Right renal cortex interstitium (tissue), 3 donors: ENCODE measurements at places on chromosomes 4 and X. TPM values are rescaled to one million over a fixed set of nuclear protein-coding genes. Genes with fewer than 3 reads are reported as not detected.

- no peak for DNase-seq
Measured at GRCh38 chrX:6890544-6891261, 256.8 kb upstream of the STS start.

DNA sequence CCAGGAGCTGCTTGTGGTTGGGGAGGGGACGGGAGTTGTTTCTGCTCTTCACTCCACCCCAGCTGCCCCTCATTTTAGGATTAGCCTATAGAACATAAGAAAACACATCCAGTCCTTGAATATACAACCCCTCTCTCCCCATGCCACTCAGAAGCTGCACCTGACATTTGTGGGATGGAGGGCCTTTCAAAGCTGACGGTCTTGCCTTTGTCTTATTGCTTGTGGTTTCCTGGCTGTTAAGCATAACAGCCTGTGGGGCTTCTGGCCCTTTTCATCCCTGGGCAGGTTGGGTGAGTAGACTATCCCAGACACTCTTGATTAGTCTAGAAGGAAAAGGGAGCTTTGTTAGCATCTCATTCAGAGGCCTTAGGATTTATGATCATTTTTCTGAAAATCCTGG, 407.6 kb upstream of the BOD1L1 start:
- DNase-seq, result no peak

DNA sequence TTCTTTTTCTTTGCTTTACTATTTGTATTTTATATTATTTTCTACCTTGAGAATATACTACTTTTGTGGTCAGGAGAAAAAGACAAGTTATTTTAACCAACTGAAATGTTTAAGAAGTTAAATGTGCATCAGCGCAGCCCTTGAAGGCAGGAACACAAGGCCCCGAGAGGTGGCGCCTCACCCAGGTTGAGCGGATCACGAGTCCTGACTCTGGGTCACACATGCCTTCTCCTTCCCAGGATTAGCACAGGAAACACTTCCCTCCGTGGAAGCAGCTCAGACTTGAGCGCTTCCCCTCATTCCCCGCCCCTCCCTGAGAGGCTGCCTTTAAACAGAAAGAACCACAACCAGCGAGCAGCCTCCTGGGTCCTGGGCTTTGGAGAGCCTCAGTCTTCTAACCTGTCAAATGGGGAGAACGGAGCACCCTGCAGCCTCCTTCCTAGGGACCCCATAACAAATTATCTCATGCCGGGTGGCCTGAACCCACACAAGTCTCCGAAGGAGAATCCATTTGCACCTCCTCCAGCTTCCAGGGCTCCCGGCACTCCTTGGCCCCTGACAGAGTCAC, 217.6 kb downstream of the AFAP1 start:
- DNase-seq, result no peak

DNA sequence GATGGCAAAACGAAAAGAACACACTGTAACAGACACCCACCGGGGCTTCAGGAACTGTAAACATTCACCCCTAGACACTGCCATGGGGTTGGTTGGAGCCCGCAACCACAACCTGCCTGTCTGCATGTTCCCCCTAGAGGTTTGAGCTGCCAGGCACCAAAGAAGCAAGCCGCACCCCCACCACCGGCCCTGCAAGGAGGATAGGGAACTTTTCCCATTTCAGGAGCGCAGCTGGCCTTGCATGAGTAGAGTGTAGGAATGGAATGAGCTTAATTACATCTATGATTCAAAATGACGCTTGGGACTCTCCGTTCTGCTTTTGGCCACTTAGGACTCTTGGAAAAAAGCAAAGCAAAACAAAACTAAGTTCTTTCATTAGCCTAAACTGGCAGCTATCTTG, 243.6 kb upstream of the CTSO start:
- no peak for DNase-seq

GRCh38 chrX:71814123-71814912, 51.2 kb downstream of the CXorf49B start:
- no peak for DNase-seq

- DNase-seq, result no peak
Measured at GRCh38 chr4:164734484-164734883, 19.4 kb upstream of the SMIM31 start.

GRCh38 chr4:176845636-176846035, 52.9 kb upstream of the VEGFC start:
- DNase-seq, result no peak

GRCh38 chrX:123731258-123731986, 1.4 kb downstream of the THOC2 start:
- DNase-seq, result no peak

- DNase-seq, result no peak
Measured at GRCh38 chr4:185265942-185266341, 56.5 kb downstream of the SNX25 start.

DNA sequence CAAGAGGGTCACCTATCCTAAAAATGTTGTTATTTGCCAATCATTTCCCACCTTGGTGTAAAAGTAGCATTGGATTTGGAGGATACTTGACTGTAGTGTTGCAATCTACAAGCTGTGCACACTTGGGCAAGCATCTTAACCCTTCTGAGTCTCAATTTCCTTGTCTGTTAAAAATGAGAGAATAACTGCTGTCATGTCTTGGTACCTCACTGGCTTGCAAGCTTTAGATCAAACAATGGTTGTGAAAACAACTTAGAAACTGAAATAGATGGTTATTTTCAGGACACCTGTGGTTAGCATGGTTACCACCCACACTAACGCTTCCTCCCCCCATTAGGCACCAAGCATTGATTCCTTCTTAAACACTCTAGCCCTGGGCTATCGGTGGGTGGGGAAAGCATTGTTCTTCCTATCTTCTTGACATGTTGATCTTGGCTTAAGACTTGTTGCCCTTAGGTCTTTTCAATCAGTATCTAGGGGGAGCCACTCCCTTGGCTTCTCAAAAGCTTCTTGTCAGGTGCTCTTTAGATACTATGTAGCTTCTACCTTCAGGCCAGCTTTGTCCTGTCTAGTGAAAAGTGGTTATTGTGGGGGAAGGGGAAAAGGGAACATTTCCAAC, 10.6 kb upstream of the AMOT start:
- DNase-seq, result no peak

DNA sequence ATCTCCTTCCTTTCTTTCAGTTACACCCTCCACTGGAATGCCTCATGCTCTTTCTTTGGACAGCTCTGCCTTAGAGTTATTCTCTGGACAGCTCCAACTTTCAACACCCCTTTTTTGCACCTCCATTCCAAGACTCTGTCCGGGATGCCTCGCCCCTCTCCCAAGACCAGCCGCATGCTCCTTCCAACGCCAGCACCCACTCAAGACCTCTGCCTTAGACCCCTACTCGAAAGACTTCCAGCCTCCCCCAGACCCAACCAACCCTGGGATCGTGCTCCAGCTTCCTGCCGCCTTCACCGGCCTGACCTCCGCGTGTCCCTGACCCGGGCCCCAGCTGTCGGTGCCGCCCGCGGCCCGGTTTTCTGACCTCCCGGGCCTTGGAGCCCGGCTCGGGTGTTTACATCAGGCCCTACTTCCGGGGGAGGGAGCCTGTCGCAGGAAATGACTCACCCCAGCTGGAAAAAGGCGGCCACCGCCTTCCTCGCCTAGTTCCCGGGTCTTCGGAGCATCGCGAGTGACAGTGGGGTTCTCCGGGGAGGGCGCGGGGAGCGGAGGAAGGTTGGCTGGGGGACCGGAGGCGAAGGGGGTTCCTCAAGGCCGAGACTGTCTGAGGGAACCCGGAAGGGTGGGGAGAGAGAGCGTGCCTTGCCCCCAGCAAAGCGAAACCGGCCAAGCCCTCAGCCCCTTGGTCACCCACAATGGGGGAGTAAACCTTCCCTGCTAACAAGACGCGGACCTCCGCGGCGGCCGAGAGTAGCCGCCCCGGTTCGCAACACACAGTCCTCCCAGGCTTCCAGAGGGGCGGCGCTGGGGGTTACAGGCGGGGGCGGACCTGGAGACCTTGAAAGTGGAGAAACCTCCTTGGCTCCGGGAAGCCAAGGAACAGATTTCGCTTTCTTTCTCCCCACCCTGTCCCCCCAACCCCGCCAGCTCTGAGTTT, at the start of gene WDR45:
WDR45 (minus strand) TSS at position 399 of the 940 bp plus-strand sequence. CDS start 1,792 bp downstream, outside the sequence.
- no peak for DNase-seq

DNA sequence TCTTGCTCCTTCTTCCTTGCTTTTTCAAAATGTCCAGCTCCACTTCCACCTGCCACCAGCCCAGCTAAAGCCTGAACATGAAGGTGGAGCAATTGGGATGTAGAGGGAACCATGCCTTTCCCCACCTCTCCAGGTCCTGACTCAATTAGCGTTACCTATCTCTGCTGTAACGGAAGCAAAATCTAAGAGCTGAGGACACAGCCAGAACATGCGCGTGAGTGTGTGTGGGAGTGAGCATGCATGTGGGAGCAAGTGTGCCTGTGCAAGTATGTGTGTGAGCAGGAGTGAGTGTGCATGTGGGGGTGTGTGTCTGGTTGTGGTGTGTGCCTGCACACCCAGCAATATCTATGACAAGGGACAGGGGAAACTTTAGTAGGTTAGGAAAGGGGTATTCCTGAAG, 364.5 kb downstream of the MID1IP1 start:
- no peak for DNase-seq

DNA sequence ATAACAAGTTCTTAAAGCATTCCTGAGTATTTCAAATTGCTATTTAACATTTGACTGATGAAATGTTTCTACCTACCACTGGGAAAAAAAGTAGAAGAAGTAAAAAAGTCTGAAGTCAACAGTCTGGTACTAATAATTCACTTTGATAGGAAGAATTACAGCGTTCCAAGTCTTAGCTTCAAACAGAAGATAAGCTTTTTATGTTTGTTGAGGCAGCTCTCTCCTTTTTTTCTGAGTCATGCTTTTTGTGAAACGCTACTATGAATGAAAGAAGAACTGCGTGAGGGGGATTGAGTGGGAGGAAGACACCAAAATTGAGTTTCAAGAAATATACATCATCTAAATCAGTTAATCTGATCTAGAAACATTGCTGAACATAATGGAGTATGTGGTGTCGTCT, 13.0 kb upstream of the KDR start:
- no peak for DNase-seq

DNA sequence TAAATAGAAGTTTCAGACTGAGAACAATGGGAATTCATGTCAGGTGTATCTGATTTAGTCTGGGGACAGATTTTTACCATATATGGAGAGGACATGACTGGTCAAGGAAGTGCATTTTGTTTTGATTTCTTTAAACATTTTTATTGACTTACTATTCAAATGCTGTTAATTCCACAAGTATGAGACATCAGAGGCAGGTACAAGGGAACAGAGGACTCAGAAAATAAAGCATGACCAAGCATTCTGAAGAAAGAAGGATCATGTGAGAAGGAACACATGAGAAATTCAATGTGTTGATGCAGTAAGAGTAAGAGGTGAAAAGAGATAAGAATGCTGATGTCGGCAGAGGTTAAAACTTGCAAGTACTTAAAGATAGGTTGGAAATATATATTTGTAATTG, 1452.6 kb downstream of the PCDH7 start:
- no peak for DNase-seq

GRCh38 chrX:124548571-124548970, 202.2 kb downstream of the SH2D1A start:
- no peak for DNase-seq

GRCh38 chr4:175280153-175280552, 362.0 kb downstream of the ADAM29 start:
- DNase-seq, result no peak

- no peak for DNase-seq
Measured at GRCh38 chrX:8988446-8988845, 45.5 kb downstream of the FAM9B start.

DNA sequence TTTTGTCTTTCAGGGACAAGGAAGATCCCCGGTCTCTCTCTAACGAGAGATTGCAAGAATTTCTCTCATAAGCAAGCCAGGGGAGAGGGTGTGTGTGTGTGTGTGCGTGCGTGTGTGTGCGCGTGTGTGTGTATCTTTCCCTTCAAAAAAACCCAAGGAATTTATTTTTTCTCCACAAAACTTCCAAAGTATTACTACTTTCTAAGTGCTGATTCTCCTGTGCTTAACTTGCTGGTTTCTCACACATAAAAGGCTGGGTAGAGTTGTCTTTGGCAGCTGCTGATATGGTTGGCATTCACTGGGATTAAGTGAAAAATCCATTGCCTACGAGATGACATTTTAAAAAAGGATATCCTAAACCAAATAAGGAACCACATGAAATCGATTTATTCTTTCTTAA, 435.7 kb downstream of the RAPGEF2 start:
- no peak for DNase-seq

DNA sequence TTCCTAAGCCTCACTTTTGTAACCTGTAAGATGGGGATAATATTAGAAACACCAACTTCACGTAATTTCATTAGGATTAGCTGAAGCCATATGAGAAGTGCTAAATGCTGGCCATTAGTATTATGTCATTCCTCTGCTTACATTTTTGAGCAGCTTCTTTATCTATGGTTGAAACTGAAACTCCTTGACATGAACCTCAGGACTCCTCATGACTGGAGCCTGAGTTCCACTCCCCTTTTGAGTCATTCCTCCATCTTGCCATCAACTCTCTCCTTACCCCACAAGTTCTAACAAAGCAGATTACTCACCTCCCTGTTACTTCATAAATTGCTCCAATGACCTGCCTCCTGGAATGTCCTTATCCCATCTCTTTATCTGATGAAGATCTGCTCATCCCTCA, 123.2 kb upstream of the KCNIP4 start:
- DNase-seq, result no peak

GRCh38 chrX:18886005-18886343, 97.9 kb downstream of the PHKA2 start:
- no peak for DNase-seq

DNA sequence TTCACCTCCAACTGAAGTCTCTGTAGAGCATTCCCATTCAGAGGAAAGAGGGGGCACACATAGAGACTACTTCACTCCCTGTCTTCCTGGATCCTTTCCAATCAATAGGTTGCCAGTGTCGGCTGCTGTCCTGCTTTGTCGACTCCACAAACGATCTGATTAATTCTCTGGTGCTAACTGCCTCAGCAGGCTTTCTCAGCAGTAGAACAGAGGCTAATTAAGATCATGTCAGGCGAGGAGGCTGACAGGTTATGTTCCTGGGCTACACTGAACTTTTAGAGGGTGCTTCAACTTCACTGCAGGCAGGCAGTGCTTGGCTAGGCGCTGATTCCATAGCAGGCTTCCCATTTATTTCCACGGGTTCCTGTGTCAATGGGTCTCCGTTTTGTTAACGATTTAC, 79.2 kb downstream of the GRIA3 start:
- DNase-seq, result no peak

GRCh38 chr4:95050980-95051701, 293.4 kb downstream of the BMPR1B start:
- DNase-seq, result no peak

DNA sequence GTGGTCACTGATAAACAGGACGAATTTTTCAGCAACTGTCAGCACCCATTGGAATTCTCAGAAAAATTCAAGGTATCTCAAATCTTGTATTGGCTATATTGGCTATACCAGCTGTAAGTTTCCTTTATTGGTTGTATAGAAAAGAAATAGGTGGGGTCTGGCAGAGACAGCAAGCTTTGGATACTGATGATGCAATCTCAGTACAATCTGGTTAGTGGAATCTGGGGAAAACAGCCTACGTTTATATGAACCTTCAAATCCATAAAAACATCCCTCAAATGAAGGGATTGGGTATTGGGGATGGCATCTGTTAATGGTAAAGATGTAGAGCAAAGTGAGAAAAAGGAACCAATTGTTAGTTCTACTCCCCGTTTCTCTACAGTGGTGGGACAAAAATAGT, 76.4 kb upstream of the MBNL3 start:
- DNase-seq, result no peak

The TKTL1 gene
- 0.76 TPM for polyA plus RNA-seq

The ZCCHC12 gene
- polyA plus RNA-seq, result 1.3 TPM

The GABRE gene
- polyA plus RNA-seq, result 3.8 TPM

The TEX13B gene
- not detected for polyA plus RNA-seq

The SSX2 gene
- not detected for polyA plus RNA-seq

The HMGB3 gene
- 158 TPM for polyA plus RNA-seq

The RIPPLY1 gene
- polyA plus RNA-seq, result 3.5 TPM

The SPANXA1 gene
- not detected for polyA plus RNA-seq

The ASB12 gene
- 0.71 TPM for polyA plus RNA-seq
